ENCODE measurements at places on chromosomes 2 and 18. TPM values are rescaled to one million over a fixed set of nuclear protein-coding genes. Genes with fewer than 3 reads are reported as not detected.

RAB6C gene
- not detected for total RNA-seq

CSRNP3 gene
- total RNA-seq = not detected

KCNJ13 gene
- total RNA-seq = not detected

PPM1G gene
- total RNA-seq = 171 TPM

RAD51AP2 gene
- not detected for total RNA-seq

TTC31 gene
- total RNA-seq = 19.3 TPM

SERPINB11 gene
- not detected for total RNA-seq

IL1B gene
- total RNA-seq = 0.42 TPM

PLGLB2 gene
- 0.49 TPM for total RNA-seq

POTEI gene
- not detected for total RNA-seq

SATB2 gene
- total RNA-seq = 3.9 TPM

MARS2 gene
- 11.6 TPM for total RNA-seq

STON1 gene
- 0.34 TPM for total RNA-seq

ATAD2B gene
- total RNA-seq = 6.7 TPM

CIB4 gene
- total RNA-seq = 0.16 TPM
